Right atrium auricular region (tissue), 2 donors: ENCODE measurements at places on chromosomes 16 and 17.

- no peak for DNase-seq
Observed at GRCh38 chr17:1071103-1071825, 74.3 kb downstream of the TIMM22 start.

- no peak for DNase-seq
Observed at GRCh38 chr17:82655038-82655479, 6.8 kb upstream of the WDR45B start.

DNA sequence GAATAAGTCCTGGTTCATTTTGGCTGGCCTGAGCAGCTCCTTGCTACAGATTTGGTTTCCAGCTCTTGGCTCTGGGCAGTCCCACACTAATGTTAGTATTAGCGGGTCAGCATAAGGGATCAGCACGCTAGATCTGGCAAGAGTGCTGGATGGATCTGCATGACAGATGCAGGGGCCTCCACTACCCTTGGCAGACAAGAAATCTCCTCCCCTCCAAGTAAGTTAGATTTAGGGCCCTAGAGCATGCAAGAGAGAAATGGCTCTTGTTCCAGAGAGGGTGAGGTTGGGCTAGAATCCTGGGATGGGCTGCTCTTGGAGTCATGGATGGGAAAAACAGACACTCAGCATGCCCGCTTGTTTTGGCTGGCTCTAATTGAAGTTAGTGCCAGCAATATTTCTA, 414.3 kb downstream of the RBFOX1 start:
- DNase-seq, result no peak

- no peak for DNase-seq
Observed at GRCh38 chr17:74089869-74090464, 113.5 kb upstream of the RPL38 start.

- no peak for DNase-seq
Observed at GRCh38 chr16:88487920-88488851, 35.1 kb downstream of the ZFPM1 start.

- DNase-seq, result peak; percentile 11
Observed at GRCh38 chr17:40427002-40427491, 9.4 kb upstream of the TOP2A start.

GRCh38 chr16:74657870-74658642, 8.6 kb downstream of the RFWD3 start:
- DNase-seq, result no peak

DNA sequence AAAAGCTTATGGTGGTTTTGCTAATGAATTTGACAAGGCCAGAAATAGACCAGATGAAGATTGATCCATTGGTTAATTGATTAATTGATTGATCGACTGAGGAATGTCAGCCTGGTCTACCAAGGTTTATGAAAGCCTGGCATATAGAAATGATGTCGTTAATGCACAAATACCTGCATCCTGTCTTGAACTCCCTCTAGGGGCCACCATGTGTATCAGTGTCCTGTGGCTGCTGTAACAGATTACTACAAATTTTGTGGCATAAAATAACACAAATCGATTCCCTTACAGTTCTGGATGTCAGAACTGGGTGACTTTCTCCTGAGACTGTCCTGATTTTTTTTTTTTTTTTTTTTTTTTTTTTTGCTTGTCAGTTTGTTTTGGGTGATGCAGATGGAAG, 553.2 kb downstream of the MAF start:
- no peak for DNase-seq

DNA sequence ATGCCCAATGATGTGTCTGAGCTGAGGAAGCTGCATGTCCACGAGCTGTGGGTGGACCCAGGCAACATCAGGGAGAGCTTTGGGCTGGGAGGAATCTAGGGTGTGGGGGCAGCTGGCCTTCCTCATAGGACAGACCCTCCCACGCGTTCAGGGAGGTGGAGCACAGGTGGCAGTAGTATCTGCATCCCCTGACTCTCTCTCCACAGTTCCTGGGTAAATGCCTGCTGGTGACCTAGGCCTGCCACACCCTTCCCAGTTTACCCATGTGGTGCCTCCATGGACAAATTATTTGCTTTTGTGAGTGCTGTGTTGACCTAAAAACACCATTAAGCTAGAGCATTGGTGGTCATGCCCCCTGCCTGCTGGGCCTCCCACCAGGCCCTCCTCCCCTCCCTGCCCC, 3.2 kb downstream of the HBM start:
- no peak for DNase-seq

DNA sequence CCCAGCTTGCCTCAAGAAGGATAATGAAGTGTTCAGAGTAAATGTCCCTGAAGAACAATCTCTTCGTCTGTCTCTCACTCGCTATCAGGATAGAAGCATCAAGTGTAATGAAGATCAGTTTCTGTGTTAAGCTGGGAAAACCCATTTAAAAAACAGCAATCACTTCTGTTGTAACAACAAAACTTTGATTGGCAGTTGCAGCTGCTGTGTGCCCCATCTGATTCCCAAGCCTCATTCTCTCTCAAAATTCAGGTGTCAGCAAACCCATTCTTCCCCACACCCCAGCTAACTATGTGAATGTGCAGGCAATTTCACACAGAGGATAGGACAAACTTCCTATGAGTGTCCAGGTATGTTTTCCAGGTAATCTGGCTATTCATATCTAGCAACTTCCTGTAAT, 2.4 kb upstream of the HNF1B start:
- no peak for DNase-seq
